ENCODE measurements at places on chromosomes 13 and 19.

- no peak for DNase-seq
These were observed 58.6 kb downstream of the LMO7 start for GRCh38 chr13:75694722-75695121.

DNA sequence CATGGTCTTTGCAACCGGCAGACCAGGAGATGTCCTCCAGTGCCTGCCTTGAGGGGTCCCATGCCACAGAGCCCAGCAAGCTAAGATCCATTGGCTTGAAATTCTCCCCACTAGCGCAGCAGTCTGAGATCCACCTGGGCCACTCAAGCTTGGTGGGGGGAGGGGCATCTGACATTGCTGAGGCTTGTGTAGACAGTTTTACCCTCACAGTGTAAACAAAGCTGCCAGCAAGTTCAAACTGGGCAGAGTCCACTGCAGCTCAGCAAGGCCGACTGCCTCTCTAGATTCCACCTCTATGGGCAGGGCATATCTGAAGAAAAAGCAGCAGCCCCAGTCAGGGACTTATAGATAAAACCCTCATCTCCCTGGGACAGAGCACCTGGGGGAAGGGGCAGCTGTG is 32.0 kb upstream of the ITM2B start:
- no peak for DNase-seq

- DNase-seq, result no peak
These were observed 16.3 kb downstream of the KBTBD7 start for GRCh38 chr13:41178040-41178439.

DNA sequence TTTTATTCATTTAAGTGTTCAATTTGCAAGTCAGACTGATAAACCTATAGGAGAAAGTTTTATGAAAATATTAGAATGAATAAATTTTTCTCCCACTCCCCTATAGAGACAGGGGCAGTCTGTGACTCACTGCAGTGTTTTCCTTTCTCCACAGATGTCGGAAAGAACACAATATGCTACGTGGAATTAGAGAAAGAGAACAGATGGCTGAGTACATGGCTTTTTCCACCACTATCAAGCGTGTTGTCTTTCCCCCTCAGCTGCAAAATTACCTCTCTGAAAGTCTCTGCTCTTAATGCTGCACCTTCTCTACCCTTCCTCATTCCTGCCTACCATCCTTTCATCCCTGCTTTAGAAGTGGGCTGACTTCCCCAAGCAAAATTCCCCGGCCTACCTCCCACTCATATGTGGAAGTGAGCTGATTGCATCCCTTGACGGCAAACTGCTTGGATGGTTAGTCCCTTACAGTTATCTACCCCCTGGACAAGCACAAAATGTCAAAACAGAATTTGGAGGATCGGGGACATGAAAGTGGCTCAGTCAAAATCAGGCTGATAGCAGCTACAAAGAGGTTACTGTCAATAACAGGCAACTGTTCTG is 30.0 kb downstream of the FLT1 start:
- DNase-seq, result no peak
